ENCODE measurements at places on chromosomes 4 and X. TPM values are rescaled to one million over a fixed set of nuclear protein-coding genes. Genes with fewer than 3 reads are reported as not detected.

POU3F4 gene
- not detected for total RNA-seq

DGAT2L6 gene
- total RNA-seq: not detected

SORBS2 gene
- 1.2 TPM for total RNA-seq

JCHAIN gene
- total RNA-seq: 0.10 TPM

CXCL1 gene
- total RNA-seq: 54.5 TPM

BMP3 gene
- total RNA-seq: not detected

TRIM60 gene
- total RNA-seq: not detected

SPON2 gene
- total RNA-seq: 255 TPM

MND1 gene
- total RNA-seq: 0.50 TPM

C4orf51 gene
- total RNA-seq: not detected

YTHDC1 gene
- 22.7 TPM for total RNA-seq

RPS6KA6 gene
- total RNA-seq: 5.8 TPM

VSIG4 gene
- total RNA-seq: not detected

MTMR1 gene
- 12.0 TPM for total RNA-seq

PABPC1L2B gene
- not detected for total RNA-seq

UNC5C gene
- total RNA-seq: 18.1 TPM

GPC3 gene
- total RNA-seq: 2.8 TPM

ALB gene
- total RNA-seq: not detected

SMIM43 gene
- 4.5 TPM for total RNA-seq

MAGED4 gene
- 52.6 TPM for total RNA-seq

CENPI gene
- total RNA-seq: 0.44 TPM

NDP gene
- 0.31 TPM for total RNA-seq

UCHL1 gene
- total RNA-seq: 282 TPM

IL1RAPL1 gene
- total RNA-seq: 0.06 TPM

PPP2R3B gene
- total RNA-seq: 6.3 TPM

NKX3-2 gene
- not detected for total RNA-seq

MTNR1A gene
- total RNA-seq: not detected

CPLX1 gene
- not detected for total RNA-seq

GAGE12H gene
- total RNA-seq: not detected
